ENCODE measurements at places on chromosomes 5 and 9.

- DNase-seq = no peak
Observed at GRCh38 chr5:35488055-35488454, 129.6 kb upstream of the SPEF2 start.

DNA sequence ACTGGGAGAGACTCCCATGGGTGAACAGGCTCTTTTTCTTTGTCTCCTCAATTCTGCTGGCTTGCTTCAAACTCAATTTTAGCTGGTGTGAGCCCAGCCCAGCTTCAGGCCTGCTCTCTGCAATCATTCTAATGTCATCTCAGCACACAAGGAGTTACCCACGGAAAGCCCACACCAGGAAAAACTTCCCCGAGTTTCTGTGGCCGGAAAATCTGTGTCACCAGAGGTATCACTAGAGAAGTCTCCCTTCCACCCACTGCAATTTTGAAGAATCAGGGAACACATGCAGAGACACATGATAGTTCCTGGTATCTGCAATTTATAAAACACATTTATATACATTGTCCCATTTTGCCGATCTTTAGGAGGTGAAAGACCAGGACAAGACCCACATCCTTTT is 13.5 kb upstream of the NDFIP1 start:
- no peak for DNase-seq

- DNase-seq = no peak
Observed at GRCh38 chr5:116454417-116454927, 120.2 kb downstream of the SEMA6A start.

DNA sequence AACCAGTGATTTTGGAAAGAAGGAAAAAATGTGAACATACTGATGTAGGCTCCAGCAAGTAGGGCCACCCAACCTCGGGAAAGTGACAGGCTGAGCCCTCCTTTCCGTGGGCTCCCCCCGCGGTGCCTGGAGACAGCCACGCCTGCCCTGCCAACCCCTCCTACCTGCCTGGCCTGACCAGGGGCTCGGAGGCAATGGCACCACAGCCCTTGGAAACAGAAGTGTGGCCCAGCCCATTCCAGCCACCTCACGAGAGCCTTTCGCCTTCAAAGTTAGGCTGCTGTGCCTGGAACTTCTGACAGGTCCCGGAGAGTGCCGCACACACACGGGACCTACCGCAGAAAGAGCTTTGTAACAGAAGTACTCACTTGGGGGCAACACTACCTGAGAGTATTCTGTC is 49.5 kb upstream of the LRRC14B start:
- no peak for DNase-seq

- DNase-seq = no peak
Observed at GRCh38 chr5:10073441-10074104, 176.1 kb downstream of the ATPSCKMT start.

DNA sequence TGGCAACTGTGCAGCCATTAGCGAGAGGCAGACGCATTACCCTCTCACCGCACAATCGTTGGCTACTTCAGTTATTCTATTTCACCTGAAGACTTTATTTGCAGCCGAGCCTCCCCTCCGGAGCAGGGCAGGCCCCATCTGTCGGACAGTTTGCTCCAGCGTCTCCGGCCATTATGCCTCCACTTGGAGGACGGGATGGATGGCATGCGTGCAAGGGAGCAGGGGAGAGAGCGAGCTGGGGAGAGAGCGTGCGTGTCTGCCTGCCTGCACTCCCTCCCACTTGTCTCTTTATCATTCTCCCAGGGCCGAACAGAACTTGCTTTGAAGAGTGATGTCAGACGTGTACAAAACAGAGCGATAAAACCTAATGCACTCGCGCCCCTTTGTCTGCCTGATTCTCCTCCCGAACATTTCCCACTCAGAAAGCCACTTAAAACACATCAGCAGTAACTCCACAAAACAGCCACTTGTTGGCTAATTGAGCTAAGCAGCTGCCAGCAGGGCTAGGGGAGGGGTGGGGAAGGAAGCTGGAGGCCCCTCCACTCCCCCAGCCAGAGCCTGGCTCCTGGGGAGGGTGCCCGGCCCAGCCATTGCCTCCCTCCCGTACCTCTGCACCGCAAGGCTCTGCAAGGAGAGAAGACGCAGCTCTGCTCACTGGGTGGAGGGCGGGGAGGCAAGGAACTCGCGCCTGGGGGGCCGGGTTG is 43.4 kb upstream of the FUBP3 start:
- DNase-seq = no peak

- no peak for DNase-seq
Observed at GRCh38 chr9:123246534-123246933, 21.9 kb downstream of the STRBP start.

DNA sequence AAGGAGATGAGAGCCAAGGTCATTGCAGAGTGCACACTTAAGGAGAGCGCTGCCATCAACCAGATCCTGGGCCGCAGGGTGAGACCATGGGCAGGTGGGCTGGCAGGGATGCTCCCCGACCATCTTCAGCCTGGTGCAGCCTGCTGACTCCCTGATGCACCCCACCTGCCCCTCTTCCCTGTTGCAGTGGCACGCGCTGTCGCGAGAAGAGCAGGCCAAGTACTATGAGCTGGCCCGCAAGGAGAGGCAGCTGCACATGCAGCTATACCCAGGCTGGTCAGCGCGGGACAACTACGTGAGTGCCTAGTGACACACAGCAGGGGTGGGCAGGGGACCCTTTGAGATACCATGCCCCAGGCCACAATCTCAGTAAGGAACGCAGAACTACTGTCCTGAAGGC is 28.3 kb downstream of the TCF7 start:
- DNase-seq = no peak

GRCh38 chr5:33936381-33937016 is at the start of gene RXFP3:
Gene RXFP3 (plus strand): TSS chr5:33936386. CDS start chr5:33936741, 355 bp downstream.
- DNase-seq = no peak
